Activated CD4-positive, alpha-beta T cell treated with anti-CD3 and anti-CD28 coated beads, Interleukin-2, amount 10 ng/mL, durations not matched to agents 7 days and 5 days (primary cell): ENCODE measurements at places on chromosomes 16 and 17.

GRCh38 chr16:31201582-31202413 is 762 bp downstream of the PYCARD start:
- peak; percentile 59 for DNase-seq

GRCh38 chr16:12504312-12504711 is 299.4 kb downstream of the CPPED1 start:
- DNase-seq: no peak

- DNase-seq: no peak
These were observed 9.4 kb downstream of the RPAIN start for GRCh38 chr17:5429191-5429887.

GRCh38 chr17:75531721-75532072 is 6.2 kb downstream of the LLGL2 start:
- DNase-seq: no peak

DNA sequence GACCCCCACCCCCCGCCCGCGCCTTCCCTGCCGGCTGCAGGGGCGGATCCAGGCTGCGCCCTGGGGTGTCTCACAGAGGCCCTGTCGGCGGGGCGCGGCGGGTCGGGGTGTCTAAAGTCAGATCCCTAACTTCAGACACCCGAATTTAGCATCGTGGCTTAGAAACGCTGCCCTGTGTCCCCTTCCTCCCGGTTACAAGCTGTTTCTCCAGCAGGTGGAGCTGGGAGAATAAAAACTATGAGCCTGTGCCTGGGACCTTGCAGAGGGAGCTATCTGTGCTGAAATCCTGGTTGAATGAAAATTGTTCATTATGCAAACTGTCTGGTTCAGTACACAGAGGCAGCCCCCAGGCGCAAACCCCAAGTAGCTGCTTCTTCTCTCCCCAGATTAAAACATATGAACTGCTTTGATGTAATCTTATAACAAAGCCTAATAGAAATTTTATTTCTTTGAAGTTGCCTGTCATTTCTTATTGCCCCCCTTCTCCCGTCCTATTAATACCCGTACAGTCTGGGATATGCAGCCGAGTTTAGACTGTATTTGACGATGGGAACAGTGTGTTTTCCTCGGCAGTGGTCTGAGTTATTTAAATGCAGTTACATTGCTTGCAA is 79.0 kb downstream of the RPA1 start:
- peak; percentile 60 for DNase-seq

DNA sequence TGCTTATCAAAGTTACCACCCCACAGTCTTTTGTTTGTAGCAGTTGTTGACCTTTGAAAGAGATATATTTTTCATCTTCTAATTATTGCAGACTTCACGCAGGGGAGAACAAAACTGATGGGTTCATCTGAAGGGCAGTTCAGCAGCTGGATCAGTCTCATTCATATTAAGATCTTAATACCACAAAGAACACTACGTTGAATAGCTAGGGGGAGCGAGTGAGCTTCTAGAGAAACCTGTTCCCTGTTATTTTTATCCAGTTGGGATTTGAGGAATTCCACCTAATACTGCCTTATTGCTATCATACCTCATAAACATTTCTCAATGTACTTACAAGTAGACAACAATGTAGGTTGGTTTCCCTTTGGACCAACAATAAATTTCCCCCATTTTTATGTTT is 306.1 kb upstream of the KIF2B start:
- DNase-seq: no peak

- no peak for DNase-seq
These were observed 32.1 kb downstream of the DUSP14 start for GRCh38 chr17:37521821-37522220.

DNA sequence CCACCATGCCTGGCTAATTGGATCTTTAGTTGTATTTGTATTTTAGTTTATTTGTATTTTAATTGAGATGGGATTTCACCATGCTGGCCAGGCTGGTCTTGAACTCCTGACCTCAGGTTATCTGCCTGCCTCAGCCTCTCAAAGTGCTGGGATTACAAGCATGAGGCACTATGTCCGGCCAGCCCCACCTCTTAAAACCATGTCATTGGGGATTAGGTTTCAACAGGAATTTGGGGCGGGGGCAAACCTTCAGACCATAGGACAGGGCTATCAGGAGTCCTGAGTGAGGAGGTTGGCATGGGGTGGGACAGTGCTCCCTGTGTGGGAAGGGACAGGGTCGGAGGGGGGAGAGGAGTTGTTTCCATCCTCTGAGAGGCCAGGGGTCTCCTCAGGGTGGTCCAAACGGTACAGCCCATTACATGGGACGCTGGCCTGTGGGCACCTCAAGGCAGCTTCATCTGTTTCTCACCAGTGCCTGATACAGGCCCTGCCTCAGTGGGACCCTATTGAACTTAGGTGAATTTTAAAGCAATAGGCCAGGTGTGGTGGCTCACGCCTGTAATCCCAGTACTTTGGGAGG is 21.6 kb downstream of the GAA start:
- no peak for DNase-seq

DNA sequence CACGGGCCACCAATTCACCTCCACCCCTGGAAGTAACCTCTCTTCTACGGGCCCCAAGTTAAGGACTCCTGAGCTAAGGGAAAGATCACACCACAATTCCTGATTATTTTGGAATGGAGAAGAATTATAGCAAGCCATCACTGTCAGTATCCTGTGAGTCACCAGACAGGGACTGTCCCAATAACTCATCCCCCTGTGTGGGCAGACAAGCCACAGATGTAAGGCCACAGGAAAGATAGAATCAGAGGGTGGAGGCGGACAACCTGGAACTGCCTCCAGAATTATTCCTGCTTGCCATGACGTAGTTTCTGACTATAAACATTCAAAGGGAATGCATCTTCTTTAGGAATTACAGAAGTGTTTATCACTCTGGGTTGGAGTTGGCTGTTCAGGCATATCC is 5.8 kb upstream of the MYO1D start:
- no peak for DNase-seq

- no peak for DNase-seq
These were observed 25.2 kb downstream of the NME3 start for GRCh38 chr16:1745900-1746692.

GRCh38 chr17:9242497-9242881 is 221.2 kb downstream of the NTN1 start:
- no peak for DNase-seq

GRCh38 chr17:57228911-57229310 is 27.4 kb upstream of the MSI2 start:
- no peak for DNase-seq

DNA sequence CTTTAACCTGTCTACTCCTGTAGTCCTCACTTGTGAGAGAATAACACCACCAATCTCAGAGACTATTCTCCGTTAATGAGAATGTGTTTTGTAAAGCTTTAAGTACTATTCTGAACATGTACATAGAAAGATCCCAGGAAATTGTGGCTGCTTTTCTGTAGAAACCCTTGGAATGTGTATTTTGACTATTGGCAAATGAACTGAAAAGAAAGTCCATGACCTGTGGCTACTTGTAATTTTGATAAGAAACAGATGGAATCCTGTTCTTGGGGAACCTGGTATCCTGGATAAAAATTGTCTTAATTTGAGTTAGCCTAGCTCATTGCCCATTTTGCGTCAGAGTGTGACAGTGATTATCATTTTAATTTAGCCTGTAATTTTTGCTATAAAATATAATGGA is 9.1 kb downstream of the CTCF start:
- DNase-seq: no peak

- no peak for DNase-seq
These were observed 570 bp upstream of the NME3 start for GRCh38 chr16:1771864-1772361.

DNA sequence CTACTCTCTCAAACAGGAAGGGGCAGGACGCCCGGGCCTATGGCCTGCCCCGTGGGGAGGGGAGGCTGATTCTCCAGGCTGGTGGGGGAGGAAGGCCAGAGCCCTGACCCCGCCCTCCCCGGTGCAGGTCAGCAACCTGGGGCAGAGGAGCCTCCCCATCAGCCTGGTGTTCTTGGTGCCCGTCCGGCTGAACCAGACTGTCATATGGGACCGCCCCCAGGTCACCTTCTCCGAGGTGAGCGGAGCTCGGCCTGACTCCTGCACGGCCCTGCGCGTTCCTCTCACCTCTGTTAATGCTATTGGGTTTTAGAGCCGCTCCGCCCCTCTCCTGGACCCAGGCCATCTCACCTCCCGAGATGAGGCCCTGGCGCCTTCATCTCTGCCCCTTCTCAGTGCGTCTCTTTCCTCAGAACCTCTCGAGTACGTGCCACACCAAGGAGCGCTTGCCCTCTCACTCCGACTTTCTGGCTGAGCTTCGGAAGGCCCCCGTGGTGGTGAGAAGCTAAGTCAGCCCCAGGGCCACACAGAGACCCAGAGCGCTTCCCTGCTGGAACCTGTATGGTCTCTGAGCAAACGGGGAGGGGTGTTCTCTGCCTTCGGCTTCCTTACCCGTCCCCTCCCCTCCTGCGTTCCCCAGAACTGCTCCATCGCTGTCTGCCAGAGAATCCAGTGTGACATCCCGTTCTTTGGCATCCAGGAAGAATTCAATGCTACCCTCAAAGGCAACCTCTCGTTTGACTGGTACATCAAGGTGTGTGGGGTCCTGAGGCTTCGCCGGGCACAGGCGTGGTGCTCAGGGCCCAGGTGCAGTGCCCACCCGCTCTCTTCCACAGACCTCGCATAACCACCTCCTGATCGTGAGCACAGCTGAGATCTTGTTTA is 25.1 kb upstream of the ITGAX start:
- DNase-seq: no peak

- DNase-seq: no peak
These were observed 5.4 kb upstream of the LHX1 start for GRCh38 chr17:36931697-36932382.

- DNase-seq: peak; percentile 70
These were observed 27.9 kb upstream of the C16orf95 start for GRCh38 chr16:87344931-87345631.

GRCh38 chr17:32495359-32496231 is 8.8 kb downstream of the CDK5R1 start:
- no peak for DNase-seq

DNA sequence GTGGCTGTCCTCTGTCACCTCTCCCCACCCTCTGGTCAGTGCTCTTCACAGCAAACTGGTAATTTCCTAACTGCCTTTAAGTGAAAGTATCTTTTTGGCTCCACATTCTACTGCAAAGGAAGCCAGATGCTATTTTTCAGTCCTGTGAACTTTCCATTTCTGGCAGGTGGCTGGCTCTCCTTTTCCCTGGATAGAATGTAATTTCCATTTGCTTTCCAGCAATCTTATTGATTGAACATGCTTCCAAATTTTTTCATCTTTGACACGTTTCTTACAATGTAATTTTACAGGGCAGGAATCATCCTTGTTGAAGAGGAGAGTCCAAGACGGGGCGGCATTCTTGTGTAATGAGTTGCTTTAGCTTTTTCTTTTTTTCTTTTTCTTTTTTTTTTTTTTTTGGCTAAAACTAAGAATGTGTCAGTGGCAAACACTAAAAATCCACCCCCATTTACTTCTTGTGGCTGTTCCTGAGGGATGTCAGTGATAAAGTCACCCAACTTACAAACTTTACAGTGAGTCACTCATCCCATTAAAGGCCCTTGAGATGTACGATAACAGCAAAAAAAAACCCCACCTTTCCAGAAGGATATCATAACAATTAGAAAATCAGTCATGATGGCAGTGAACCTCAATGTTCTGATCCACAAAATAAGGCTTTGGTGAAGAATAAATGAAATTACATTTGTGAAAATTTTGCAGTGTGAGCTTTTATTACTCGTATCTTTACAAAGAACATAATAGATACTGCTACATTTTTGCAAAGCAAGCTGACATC is 29.4 kb upstream of the PRKCA start:
- no peak for DNase-seq

GRCh38 chr16:82389956-82390650 is 220.1 kb upstream of the MPHOSPH6 start:
- DNase-seq: no peak

- no peak for DNase-seq
These were observed 250.3 kb upstream of the CDH11 start for GRCh38 chr16:65372171-65372570.

DNA sequence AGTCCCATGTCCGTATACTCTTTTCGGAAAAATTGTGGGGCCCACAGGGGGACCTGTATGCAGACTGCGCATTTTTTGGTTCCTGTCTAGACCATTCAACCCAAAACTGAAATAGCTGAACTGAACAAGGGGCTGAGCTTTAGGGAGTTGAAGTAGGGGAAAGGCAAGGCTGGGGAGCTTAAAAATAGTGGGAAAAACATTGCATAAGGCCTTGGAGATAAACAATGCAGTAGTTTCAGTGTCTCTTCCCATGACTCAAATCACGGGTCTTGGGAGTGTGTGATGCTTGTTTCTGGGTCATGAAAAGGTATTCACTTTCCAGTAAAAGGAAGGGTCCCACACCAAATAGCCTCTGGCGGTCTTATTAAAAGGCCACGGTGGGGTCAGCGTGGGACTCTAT is 402.8 kb upstream of the SALL1 start:
- DNase-seq: no peak

GRCh38 chr16:26816885-26817571 is 249.7 kb upstream of the C16orf82 start:
- DNase-seq: no peak
